Right hindlimb (tissue), 1 donor: ENCODE measurements at places on chromosomes 12 and 14.

DNA sequence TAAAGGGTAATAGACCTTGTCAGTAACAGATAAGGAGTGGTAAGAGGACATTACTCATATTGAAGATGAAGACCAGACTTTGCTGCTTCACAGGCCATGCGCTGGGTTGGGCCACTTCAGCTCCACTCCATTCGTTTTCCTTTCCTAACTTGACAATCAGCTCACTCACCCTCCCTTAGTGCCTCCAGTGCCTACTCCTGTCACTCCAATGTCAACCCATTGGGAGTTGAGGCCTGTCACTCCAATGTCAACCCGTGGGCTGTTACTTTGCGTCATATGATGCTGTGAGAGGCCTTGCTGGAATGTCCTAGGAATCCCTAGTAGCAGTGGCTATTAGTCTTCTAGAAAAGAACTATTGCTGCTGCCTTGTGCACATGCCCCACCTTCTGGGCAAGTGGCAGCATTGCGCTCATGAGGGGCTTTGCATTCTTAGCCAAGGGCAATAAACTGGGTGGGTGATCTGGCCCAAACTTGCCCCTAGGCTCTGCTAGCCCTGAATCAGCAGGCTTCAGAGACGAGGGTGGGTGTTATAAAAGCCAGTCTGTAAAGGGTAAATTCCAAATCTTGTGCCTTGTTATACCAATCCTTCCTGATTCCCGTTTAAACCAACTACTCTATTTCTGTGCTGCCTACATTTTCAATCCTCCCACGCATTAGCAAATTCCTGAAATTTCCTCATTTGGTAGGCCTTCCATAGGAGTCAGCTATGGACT is 36.1 kb downstream of the BAZ2A start:
- DNase-seq: peak; percentile 59

- no peak for DNase-seq
Measured at GRCh38 chr14:74838166-74838565, 37.8 kb downstream of the PROX2 start.

DNA sequence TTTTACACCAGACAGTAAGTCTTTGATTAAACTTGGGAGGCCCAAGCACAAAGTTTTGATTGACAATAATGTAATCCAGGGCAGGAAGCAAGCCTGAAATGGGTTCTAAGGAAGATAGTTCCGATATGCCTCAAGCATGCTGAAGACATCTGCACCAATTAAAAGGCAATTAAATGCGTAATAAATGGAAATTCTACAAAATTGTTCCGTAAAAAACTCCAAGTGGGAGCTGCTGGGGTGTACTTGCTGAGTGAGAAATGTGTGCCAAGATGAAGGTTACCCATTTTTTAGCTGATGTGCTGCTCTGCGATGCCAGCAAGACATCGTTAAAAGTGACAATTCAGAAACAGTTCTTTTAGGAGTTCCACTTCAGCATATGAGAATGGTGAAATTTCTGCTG is 146.3 kb upstream of the GZMB start:
- no peak for DNase-seq

- DNase-seq: no peak
Measured at GRCh38 chr12:63220921-63221320, 69.9 kb upstream of the AVPR1A start.

- DNase-seq: no peak
Measured at GRCh38 chr12:128991716-128992115, 138.4 kb downstream of the GLT1D1 start.

GRCh38 chr12:59383079-59383822 is 212.6 kb upstream of the SLC16A7 start:
- DNase-seq: no peak

GRCh38 chr12:2925322-2925995 is 33.7 kb upstream of the TEAD4 start:
- DNase-seq: no peak

- peak; percentile 61 for DNase-seq
Measured at GRCh38 chr14:100790502-100791347, 35.2 kb upstream of the MEG3 start.

- no peak for DNase-seq
Measured at GRCh38 chr14:96806836-96807235, 9.7 kb downstream of the VRK1 start.

DNA sequence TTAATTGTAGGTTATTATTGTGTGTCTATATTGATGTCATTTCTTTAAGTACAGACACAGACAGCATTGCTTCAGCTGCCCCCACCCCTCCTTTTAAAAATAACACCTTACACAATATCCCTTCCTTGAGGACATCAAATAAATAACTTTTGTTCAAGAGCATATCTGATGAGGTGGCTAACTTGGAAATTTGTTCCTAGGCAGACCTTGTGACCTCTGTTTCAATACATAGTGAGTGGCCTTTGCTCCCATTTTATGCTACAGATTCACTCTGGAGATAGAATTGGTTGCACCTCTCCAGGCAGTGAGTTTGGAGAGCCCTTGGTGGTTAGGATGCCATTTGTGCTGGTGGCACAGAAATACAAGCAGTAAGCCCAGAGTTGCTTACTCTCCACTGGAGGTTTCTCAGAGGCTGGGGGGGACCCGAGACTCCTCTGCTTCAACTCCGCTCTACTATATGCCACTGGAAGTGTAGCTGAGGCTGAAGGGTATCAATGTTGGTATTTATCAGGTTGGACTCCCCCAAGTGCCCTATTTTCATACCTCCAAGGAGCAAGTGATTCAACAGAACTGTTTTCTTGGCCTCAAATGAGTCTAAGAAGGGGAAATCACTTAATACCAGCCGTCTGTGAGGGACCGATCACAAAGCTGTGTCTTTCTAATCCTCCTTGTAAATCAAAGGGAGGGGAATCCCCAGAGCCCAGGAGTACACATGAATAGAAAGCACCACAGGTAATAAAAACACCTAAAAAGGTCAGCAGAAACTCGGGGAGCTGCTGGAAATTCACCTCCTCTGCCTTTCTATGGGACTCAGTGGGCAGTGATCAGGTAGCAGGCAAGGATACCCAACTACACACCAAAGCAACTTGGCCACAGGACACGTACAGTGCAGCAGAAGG is 463.1 kb downstream of the RAD51B start:
- no peak for DNase-seq

- DNase-seq: peak; percentile 16
Measured at GRCh38 chr14:100536721-100537445, 50.3 kb downstream of the BEGAIN start.

- DNase-seq: no peak
Measured at GRCh38 chr12:1422604-1423315, 171.6 kb downstream of the FBXL14 start.

DNA sequence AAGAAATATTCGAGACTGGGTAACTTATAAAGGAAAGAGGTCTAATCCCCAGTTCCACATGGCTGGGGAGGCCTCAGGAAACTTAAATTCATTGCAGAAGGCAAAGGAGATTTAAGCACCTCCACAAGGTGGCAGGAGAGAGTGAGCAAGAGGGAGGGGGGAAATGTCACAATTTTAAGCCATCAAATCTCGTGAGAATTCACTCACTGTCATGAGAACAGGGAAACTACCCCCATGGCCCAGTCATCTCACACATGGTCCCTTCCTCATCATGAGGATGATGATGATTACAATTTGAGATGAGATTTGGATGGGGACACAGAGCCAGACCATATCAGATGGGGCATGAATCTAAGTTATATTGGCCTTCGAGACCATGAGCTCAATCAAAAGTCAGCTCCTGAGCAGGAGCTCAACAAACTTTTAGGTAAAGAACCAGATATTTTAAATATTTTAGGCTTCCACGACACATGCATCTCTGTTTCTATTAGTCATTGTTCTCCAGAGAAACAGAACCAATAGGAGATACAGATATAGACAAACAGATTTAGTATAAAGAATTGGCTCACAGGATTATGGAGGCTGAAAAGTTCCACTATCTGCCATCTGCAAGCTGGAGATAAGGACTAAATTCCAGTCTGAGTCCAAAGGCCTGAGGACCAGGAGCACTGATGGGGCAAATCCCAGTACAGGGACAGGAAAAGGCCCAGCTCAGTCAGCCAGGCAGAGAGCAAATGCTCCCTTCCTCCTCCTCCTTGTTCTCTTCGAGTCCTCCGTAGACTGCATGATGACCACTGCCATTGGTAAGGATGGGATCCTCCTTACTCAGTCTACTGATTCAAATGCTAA is 24.9 kb downstream of the DGLUCY start:
- no peak for DNase-seq

GRCh38 chr12:28209782-28210181 is 19.5 kb downstream of the CCDC91 start:
- no peak for DNase-seq

DNA sequence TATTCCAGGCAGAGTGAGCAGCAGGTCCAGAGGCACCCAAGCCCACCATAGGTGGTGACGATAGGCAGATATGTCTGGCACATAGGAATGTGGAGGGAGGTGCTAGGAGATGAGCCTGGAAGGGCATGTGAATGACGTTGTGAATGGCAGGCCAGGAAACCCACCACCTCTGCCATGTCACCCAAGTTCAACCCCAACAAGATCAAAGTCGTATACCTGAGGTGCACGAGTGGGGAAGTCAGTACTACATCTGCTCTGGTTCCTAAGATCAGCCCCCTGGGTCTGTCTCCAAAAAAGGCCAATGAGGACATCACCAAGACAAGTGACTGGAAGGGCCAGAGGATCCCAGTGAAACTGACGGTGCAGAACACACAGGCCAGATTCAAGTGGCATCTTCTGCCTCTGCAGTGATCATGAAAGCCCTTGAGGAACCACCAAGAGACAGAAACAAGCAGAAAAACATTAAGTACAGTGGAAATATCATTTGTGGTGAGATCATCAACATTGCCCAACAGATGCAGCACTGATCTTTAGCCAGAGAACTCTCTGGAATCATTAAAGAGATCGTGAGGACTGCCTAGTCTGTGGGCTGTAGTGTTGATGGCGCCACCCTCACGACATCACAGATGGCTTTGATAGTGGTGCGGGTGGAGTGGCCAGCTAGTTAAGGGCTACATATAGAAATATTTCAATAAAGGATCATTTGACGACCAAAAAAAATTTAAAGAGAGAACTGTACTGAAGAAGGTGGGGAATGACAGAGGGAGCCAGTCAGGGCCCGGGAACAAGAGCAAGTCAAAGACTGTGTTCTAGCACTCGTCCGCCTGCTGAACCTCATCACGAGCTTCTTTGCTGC is 99.7 kb downstream of the ZFP36L1 start:
- DNase-seq: no peak

- no peak for DNase-seq
Measured at GRCh38 chr12:121532503-121533393, 48.1 kb downstream of the KDM2B start.

- DNase-seq: no peak
Measured at GRCh38 chr14:87325741-87326140, 667.2 kb downstream of the GALC start.

DNA sequence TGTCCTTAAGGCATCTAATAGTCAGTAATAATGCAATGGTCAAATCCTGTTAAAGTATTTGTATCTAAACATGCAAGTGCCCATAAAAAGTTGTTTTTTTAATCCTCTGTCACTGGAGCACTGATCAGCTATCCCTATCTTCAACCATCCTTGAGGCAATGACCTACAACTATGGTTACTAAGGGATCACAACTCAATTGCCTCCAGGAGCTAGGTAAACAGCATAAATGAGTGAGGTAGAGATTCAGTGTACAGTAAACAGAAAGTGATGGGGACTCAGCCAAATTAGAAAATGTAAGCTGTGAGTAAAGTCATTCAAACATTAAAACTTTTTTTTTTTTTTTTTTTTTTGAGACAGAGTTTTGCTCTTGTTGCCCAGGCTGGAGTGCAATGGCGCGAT is 18.6 kb downstream of the SPPL3 start:
- no peak for DNase-seq

DNA sequence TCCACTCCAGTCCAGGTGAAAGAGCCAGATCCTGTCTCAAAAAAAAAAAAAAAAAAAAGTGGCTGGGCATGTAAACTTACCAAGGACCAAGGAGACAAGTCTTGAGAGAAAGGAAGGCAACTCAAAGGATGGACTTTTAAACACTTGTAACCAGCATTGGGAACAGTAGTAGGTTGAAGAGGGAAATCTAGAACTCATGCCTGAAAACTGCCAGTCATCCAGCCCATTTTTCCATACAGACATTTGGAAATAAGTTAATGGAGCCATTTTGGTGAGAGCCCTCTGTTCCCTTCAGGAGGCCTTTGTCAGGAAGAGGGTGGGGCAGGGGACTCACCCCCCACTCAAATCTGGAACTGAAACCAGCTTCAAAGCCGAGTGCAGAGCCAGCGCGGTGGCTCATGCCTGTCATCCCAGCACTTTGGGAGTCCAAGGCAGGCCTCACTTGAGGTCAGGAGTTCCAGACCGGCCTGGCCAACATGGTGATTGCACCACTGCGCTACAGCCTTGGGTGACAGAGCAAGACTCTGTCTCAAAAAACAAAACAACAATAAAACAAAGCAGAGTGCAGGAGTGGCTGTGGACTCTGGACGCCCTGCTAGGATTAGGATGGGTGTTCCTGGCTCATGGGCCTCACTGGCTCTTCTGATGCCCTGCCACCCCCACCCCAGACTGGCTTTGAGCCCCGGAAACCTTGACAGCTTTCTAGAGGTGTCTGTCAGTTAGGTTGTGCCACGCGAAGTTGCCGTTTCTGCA is 1.6 kb upstream of the MLXIP start:
- no peak for DNase-seq

GRCh38 chr14:95765051-95765450 is 51.1 kb upstream of the TCL1A start:
- DNase-seq: no peak

GRCh38 chr14:62369919-62370560 is 607.8 kb downstream of the SNAPC1 start:
- DNase-seq: no peak

- no peak for DNase-seq
Measured at GRCh38 chr12:81141217-81141616, 63.3 kb downstream of the ACSS3 start.

DNA sequence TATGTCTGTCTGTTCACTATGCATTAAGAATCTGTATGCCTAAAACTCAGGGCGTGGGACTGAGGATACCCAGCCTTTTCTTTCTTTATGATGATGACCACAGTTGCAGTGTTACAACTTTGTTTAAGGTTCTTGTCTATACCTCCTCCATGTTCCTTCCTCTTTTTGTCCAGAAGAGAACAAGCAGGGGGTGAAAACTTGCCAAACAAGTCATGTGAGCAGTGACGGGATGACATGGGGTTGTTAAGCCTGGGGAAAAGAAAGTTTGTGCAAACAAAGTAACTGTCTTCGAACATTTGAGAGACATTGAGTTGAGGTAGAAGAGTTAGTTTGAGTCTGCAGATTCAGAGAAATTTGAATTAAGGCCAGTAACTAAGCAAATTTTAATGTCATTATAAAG is 505.5 kb downstream of the NPAS3 start:
- DNase-seq: no peak

DNA sequence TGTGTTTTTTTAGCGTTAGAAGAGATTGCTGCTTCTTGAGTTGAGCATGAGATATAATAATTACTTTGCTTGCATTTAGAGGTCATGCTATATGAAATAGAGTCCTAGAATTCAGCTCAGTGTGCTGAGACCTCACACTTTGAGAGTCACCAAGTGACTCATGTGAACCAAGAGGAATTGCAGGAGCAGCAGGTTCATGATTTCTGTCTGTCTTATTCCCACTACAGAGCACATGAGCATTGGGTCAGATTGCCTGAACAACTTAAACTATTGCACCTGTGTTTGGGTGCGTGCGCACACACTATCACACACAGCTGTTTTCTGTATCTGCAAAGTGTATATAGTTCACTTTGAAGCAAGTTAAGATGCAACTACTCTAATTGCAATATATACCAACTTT is 109.3 kb downstream of the FGD4 start:
- no peak for DNase-seq

GRCh38 chr14:58788655-58789503 is 151.1 kb downstream of the DACT1 start:
- DNase-seq: no peak

- no peak for DNase-seq
Measured at GRCh38 chr12:93749515-93749914, 72.3 kb downstream of the CRADD start.

GRCh38 chr14:104133496-104133895 is 4.9 kb upstream of the KIF26A start:
- DNase-seq: no peak
